ENCODE measurements at places on chromosomes 16 and 17.
A peak's percentile ranks its signal among the peaks of the same experiment; 100 is the strongest.

- no peak for DNase-seq
These were observed 54.4 kb downstream of the PITPNC1 start for GRCh38 chr17:67431249-67432015.

DNA sequence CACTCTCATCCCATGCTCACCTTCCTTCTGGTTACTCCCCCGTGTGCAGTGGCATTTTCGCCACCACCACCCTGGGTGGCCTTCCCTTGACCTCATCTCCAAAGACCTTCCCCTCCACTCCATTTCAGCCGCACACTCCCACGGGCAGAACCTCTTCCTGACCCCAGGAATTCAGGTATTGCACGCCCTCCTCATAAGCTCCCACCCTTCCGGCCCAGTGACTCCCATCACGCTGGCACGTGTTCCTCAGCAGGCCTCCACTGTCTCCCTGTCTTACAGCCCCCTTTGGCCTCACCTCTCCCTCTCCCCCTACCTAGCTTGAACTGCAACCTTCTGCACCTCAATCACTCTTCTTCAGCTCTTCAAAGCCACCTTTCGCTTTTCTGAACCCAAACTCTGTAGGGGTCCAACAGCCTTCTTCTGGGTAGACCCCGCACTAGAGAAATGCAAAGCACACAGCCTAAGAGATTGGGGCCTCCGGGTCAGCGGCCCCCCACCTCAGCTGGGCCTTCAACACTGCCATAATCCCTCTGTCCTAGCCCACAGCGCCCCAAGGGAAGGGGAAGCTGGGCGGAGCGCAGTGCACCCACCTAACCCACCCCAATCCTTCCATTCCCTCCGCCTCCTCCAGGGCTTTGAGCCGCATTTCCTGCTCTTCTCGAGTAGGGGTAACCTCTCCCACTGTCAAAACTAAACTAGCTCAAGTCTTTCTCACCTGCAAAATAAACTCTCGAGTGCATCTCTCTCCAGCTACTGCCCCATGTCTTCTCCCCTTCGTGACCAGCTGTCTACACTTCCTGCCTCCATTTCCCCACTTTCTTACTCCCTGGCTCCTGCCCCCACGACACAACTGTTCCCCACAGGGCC is 1.7 kb upstream of the TMEM97 start:
- DNase-seq: no peak

GRCh38 chr16:73847090-73847489 is 449.5 kb upstream of the PSMD7 start:
- DNase-seq: no peak

DNA sequence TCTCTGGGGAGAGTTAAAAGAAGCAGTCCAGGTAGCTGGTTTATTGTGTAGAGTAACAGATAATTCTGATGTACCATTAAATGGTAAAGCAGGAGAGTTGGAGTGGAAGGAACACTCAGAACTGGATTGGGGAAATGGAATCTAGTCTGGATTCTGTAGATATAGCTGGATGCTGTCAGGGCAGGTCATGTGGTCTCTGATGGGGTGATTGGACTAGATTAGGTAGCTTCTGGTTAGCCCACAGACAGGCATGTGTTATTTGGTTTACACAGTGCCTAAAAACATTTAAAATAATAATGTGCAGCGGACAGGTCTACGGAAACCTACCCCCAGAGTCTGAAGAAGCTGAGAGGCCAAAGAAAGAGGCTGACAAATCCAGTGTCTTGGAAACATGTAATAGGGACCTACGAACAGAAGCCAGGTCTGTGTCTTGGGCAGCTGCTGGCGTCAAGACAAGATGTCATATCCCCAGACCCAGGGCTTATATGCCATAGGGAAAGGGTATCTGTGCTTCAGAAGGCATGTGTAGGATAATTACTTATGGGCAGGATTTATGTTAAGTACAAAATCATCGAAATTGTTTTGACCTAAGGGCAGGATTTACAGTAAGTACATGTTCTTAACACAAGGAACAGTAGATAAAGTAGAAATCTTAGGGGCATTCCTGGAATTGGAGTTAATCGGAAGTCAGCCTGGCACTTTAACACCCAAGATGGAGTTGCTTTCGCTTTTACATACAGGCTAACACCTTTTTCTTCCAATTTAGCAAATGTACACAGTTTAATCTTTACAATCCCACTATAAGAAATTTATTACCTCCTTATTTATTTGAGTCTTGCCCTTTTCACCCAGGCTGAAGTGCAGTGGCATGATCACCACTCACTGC is 12.4 kb downstream of the LUC7L3 start:
- no peak for DNase-seq

GRCh38 chr17:41917679-41918313 is 955 bp downstream of the ACLY start:
- DNase-seq: no peak

DNA sequence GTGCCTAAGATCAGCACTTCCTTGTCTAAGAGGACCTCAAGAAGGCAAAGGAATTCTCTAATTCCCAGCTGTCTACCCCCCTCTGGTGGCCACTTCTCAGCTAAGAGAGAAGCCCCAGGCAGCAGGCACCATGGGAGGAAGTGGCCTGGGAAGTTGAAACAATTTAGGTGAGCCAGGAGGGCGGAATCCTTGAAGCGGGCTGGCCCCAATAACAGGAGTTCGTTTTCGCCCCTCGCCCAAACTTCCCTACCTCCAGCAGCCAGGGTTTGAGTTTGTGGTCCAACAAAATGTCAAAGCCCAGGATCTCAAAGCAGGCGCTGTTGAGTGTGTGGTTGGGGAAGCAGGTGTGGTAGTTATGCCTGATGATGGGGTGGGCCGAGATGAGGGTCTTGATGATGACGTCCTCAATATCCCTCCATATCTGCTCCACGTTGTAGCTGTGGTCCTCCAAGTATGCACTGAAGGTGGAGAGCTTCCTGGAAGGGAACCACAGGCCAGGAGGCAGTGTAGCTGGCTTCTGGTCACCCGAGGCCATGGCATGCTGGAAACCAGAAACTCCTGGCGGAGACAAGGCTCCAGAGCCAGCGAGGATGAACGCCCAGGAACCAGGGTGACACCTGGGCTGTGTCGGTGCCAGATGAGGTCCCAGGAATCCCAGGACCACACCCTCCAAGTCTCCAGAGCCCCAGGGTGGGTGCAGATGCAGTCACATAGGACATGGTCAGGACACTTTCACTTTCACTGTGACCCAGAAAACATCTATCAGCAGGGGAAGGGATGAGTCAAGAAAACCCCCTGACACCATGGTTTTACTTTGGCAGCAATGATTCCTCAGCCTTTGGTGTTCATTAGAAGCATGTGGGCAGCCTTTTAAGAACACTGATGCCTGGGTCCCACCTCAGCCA is 25.6 kb downstream of the TTLL6 start:
- peak; percentile 39 for DNase-seq

- no peak for DNase-seq
These were observed 22.4 kb upstream of the KCNH6 start for GRCh38 chr17:63500543-63501390.

GRCh38 chr16:55444754-55445485 is 34.1 kb upstream of the MMP2 start:
- no peak for DNase-seq

DNA sequence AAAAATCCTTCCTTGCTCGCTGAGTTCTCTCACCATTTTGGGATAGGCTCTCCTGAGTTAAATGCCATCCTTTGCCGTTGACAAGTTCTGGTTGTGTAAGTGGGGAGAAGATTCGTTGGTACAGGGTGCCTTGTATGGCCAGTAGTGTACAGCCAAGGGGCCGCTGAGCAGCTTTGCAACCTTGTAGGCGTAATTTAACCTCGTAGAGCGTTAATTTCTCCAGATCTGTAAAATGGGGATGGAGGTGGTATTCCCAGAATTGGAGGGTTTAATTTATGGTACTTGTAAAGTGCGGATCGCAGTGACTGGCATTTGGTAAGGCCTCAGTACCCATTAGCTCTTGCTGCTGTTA is 1.4 kb downstream of the ARSG start:
- no peak for DNase-seq

DNA sequence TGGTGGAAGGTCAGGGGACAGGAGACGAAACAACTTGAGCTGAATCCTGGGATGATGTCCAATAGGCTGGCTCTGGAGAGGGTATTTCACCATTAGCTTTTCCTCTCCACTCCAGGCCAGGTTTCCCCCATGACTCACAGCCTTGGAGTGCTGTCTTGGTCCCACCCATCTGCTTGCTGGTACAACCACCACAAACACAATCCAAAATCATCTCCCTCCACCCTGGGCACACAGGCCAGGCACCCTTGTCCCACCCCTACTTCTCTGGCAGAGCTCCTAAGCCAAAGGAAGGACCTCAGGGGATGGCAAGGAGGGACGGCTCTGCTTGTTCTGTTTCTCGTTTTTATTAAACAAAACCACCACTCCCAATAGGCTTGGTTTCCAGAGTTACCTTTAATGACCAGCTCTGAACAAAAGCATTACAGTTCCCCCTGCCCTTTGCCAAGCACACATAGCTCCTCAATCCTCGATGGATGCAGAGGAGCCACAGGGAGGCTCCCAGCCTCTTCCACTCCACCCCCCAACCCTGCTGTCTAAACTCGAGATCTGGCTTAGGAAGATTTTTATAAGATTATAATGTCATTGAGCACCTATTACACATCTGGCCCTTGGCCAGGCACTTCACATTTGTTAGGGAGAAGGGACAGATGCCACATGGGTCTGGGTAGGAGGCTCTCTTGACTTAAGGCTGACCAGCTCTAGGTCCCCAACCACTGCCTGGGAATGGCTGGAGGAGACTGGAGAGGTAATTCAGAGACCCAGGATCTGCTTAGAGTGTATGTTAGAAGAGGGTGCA is 13.3 kb downstream of the CAVIN1 start:
- peak; percentile 34 for DNase-seq

DNA sequence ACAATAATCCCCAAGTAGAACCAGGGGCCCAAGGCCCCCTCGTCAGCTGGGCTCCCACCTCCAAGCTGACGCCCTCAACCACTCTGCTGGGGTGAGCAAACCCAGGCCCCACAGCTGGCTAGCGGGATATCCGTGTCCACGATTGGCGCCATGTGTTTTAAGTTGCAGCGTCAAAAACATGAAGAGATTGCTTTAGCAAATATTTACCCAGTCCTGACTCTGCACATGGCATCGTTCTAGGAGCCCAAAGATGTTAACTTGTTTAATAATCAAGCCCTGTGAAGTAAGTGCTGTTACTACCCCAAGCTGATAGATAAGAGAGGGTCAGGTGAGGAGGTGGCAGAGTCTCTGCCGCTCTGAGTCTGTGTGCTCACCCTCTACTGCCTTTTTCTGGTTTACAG is 344 bp upstream of the SEPTIN12 start:
- no peak for DNase-seq

- DNase-seq: no peak
These were observed 138.3 kb upstream of the HSBP1 start for GRCh38 chr16:83669456-83669855.

DNA sequence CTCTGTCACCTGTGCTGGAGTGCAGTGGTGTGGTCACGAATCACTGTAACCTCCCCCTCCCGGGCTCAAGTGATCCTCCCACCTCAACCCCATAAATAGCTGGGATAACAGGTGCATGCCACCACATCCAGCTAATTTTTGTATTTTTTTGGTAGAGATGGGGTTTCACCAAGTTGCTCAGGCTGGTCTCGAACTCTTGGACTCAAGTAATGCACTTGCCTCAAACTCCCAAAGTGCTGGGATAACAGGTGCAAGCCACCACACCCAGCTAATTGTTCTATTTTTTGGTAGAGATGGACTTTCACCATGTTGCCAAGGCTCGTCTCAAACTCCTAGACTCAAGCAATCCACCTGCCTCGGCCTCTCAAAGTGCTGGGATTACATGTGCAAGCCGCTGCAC is 86.5 kb downstream of the STH start:
- DNase-seq: no peak

DNA sequence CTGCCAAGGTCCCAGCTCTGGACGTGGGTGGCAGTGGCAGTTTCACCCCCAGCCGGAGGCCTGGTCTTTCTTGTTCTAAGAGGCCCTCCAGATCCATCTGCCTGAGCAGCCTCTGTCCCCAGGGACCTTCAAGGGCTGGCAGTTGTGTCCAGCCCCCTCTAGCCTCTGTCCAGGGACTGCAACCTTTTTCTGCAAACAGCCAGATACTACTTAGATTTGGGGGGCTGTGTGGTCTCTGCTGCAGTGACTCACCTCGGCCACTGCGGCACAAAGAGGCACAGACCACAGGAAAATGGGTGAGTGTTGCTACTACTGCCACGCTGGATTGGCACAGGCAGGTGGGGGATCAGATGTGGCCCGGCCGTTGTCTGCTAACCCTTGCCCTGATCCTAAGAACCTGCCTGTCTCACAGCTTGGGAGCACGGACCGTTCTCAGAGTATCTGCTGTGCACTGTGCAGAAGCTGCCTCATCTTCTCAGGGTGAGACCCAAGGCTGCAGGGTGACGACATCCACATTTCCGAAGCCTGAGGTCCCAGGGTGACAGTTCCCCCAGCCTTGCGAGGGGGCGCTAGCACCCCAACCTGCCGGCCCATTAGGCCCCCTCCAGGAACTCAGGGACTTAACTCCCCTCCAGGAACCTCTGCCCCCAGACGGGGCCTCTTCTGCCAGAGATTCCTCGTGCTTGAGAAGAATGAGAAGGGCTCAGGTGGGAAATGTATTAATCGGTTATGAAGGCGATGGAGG is 27.6 kb downstream of the MXRA7 start:
- no peak for DNase-seq

- no peak for DNase-seq
These were observed 69.9 kb downstream of the GSG1L start for GRCh38 chr16:27993587-27993986.

DNA sequence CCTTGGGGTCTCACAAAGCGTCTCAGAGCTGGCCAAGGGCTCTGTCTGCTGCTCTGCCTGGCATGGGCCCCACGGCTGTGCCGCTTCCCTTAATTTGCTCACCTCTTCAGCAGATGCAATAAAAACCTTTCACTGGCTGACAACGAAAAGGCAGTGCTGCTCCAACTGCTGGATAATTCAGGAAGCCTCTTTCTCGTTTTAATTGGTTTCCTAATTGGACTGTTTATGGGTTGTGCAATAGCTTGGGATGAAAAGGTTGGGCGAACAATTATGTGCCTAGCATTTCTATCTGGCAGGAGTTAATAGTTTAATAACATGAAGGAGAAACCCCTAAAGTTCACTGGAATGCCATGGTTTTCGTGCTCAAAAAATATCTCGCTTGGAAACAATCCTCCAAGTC is 234.1 kb upstream of the IRX5 start:
- no peak for DNase-seq

DNA sequence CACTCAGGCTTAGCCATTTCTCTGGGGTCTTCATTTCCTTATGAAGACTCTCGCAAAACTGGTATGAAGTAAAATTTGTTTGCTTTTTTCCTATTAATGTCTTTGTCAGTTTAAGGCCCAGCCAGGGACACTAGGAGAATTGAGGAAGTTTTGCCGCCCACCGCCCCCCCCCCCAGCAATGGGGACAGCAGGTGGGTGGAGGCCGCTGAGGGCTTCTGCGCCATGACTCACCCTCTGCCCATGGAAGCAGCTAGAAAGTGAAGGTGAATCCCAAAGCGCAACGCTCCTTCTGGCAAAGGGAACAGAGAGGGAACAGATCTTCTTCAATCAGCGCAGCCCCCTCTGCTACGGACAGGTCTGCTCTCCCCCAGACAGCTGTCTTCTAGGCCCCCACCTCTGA is 49.7 kb downstream of the MARF1 start:
- no peak for DNase-seq

GRCh38 chr17:33935822-33936221 is 319.3 kb upstream of the CCL2 start:
- DNase-seq: no peak

- DNase-seq: no peak
These were observed 13.5 kb upstream of the METRNL start for GRCh38 chr17:83065660-83066542.
